ENCODE measurements at places on chromosomes 5 and 9. TPM values are rescaled to one million over a fixed set of nuclear protein-coding genes. Genes with fewer than 3 reads are reported as not detected.

DNA sequence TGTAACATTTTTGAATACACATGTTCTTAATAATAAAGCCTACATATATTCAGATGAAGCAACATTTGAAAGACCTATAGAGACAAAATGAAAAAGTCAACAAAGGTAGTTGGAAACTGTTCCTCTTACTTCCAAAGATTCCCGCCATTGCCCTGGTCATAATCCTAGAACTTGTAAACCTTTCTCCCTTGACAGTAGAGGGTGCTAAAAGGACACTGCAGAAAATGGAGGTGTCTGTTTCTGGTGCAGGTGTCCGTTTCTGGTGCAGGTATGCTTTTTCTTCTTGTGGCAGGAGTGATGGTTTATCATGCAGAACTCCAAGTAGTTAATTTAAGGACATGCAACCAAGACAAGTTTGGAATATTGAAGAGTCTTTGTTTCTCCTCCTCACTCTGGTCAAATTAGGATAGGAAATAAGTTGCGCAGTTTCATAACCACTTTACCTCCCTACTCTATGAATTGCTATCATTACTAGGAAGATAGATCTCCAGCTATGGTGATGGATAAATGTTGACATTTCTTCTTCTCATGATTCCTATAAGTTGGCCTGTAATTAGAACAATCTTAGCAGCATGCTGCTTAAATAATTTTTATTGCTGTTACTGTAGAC is 56.0 kb upstream of the FAM174A start:
- H3K27ac ChIP-seq, result no peak overlapping the region
- no peaks in the 10 kb centered on the region for H3K4me1 ChIP-seq
- H3K27me3 ChIP-seq, result no peaks in the 10 kb centered on the region
- no peak overlapping the region for H3K4me3 ChIP-seq

- no peak overlapping the region for H3K4me3 ChIP-seq
- no peak overlapping the region for H3K27ac ChIP-seq
- ATAC-seq, result no peak
- no peaks in the 10 kb centered on the region for H3K4me1 ChIP-seq
Measured at GRCh38 chr9:82134010-82134409, 145.4 kb downstream of the SPATA31D1 start.

- no peak overlapping the region for H3K27ac ChIP-seq
- peak; percentile 96 for ATAC-seq
- peaks cover 4% of the 10 kb centered on the region for H3K4me1 ChIP-seq
- no peaks in the 10 kb centered on the region for H3K36me3 ChIP-seq
- H3K4me3 ChIP-seq, result no peak overlapping the region
Measured at GRCh38 chr5:87231037-87231808, 36.5 kb upstream of the RASA1 start.

- H3K4me1 ChIP-seq, result no peaks in the 10 kb centered on the region
- H3K27me3 ChIP-seq, result no peaks in the 10 kb centered on the region
- no peaks in the 10 kb centered on the region for H3K36me3 ChIP-seq
- H3K4me3 ChIP-seq, result no peak overlapping the region
Measured at GRCh38 chr5:160926428-160926827, 74.4 kb upstream of the ATP10B start.

DNA sequence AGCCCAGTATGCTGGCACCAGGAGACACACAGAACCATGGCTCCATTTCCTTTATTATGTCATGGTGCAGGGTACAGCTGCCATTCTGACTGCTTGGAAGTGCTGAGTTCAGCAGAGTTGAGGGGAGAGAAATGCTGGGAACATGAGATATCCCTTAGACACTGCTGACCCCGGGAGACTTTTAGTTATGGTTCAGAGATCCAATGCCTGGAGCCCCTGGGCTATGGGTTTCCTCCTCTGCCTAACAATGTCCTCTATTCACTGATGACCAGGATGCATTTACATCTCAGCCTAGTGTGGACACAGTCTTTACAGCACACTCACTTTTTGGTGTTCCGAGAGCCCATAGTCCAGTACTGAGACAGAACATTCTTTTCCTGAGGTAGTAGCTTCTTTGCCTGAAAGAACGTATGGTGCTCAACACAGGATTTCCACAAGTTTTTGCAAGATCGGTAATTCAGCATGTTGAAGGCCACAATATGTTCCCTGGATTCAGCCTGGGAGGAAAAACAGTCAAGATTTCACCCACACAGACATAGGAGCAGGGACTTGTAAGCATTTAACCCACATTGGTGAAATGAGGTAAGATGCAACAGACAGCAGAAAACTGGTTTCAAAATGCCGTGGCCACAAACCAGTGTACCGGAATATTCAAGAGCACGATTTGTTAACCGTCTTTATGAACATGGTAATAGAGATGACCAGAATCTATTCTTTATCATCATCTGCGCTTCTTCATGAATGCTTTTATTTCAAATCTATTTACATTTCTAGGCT is 71.3 kb downstream of the PTPN3 start:
- ATAC-seq, result no peak
- H3K36me3 ChIP-seq, result no peaks in the 10 kb centered on the region
- H3K27ac ChIP-seq, result no peak overlapping the region

DNA sequence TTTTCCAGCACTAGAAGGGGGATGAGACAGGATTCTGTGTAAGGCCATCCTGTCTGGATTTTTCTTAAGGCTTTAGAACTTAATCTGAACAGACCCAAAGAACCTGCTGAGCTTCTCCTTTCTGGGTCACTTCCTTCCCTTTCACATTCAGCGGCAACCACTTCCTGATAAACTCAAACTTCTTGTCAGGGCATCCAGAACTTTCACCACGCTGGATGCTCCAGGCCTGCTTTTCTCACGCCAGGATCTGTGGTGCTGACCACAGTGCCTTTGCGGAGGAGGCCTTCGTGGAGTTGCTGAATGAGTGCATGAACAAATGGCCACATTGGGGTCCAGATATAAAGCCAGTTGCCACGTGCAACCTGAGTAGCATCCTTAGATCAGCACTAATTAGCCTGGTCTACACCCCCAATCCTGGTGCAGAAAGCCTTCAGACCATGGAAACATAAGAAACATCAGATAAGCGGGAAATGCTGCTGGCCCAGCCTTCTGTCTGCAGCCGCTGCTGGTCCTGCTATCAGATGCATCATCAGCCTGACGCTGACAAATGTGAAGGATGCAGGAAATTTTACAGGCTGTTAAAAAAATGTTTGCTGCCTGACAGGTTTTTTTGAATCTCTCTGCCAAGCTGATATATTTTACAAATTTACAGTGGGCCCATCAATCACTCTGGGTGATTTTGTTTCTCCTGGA is 75.3 kb upstream of the BARHL1 start:
- H3K27me3 ChIP-seq, result no peaks in the 10 kb centered on the region
- peak overlapping the region; percentile 17 for H3K4me3 ChIP-seq
- no peak for ATAC-seq
- no peaks in the 10 kb centered on the region for H3K36me3 ChIP-seq
- peaks cover 12% of the 10 kb centered on the region for H3K4me1 ChIP-seq

GRCh38 chr5:151504006-151504405 is 56.6 kb downstream of the SLC36A1 start:
- ATAC-seq, result peak; percentile 25
- no peaks in the 10 kb centered on the region for H3K36me3 ChIP-seq
- no peak overlapping the region for H3K27ac ChIP-seq
- no peaks in the 10 kb centered on the region for H3K27me3 ChIP-seq
- no peak overlapping the region for H3K4me3 ChIP-seq

DNA sequence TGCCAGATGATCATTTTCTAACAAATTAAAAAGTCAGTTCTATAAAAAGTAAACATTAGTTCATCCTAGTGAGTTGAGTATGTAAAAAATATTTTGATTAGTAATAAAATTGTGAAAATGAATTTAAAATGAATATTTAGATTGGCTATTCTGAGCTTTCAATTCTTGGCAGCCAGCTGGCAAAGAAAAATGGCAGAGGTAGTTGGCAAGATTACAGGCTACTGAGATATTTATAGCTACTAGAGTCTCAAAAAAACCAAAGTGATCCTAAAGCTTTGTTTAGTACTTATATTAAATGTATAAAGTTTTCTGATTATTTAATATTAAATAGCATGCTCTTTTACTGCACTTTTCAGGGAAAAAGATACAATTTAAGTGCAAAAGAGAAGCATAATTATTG is 25.0 kb downstream of the SGTB start:
- no peak overlapping the region for H3K27ac ChIP-seq
- no peak overlapping the region for H3K4me3 ChIP-seq
- peaks cover 47% of the 10 kb centered on the region for H3K36me3 ChIP-seq
- ATAC-seq, result no peak

DNA sequence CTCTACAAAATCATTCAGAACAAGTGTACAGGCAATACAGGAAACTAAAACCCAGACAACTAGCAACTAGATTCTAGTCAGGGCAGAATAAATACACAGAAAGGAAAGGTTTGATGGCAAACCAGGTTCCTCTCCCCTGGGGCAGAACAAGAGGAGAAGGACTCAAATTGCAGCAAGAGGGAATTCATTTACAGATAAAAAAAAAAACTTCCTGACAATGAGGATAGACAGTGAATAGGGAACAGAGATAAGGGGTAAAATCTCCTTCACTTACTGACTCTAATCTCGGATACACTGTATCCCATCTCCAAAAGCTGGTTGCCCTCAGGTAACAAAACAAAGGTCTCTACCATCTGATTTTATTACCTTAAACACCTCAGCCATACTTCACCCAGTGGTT is 244.0 kb downstream of the SEC61B start:
- ATAC-seq, result no peak
- H3K4me1 ChIP-seq, result no peaks in the 10 kb centered on the region
- H3K36me3 ChIP-seq, result no peaks in the 10 kb centered on the region
- no peak overlapping the region for H3K4me3 ChIP-seq
- no peak overlapping the region for H3K27ac ChIP-seq

DNA sequence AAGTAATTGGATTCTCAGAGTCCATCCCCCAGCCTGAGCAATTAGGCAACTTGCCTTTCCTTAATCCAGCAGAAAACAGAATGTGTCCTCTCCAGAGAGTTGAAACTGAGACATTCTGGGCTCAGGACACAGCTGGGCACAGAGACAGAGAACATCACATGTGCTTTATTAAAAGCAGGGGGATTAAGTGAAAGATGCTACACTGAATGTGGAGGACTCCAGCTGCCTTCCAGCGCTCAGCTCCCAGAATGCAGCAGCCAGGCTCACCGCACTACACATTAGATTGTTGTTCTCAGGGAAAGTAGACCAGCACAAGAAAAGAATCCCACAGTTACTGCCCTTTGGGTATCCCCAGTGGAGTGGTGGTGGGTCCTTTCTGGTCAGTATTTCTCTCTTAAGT is 141.6 kb upstream of the IL12B start:
- H3K4me3 ChIP-seq, result no peak overlapping the region
- H3K27me3 ChIP-seq, result peaks cover 3% of the 10 kb centered on the region
- peaks cover 18% of the 10 kb centered on the region for H3K4me1 ChIP-seq
- ATAC-seq, result no peak

DNA sequence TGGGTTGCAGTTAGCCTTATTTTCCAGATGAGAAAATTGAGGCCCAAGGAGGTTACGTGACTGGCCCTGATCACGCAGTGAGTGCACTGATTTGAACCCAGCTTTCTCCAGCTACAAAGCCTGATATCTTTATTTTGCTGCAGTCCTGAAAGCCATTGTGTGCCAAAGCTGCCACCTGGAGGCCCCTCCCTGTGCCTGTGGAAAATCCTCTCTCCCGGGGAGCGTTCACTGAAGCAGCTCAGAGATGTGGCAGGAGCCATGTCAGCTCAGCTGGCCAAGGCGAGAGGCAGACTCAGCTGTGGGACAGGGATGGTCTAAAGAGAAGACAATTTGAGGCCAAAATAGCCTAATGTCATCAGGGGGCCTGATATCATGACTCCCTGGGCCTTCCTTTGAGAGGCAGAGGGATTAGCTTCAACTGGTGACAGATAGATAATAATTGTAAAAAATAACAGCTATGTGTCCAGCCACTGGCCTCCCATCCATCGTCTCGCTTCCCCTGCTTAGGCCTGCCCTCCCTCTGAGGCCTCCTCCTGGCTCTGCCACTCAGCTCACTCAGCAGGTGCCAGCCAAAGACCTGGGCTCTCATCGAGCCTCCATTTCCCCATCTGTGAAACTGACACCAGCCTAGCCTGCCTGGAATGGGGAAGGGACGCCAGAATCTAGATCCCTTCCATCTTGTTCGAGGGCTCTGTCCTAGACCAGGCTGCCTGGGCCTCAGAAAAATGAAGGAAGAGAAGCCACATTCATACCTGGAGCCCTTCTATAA is 74.3 kb upstream of the GGTA1 start:
- H3K4me3 ChIP-seq, result no peak overlapping the region
- ATAC-seq, result no peak
- H3K36me3 ChIP-seq, result no peaks in the 10 kb centered on the region
- H3K4me1 ChIP-seq, result no peaks in the 10 kb centered on the region
- peaks cover 3% of the 10 kb centered on the region for H3K27me3 ChIP-seq

GRCh38 chr9:14014218-14014617 is 299.7 kb downstream of the NFIB start:
- no peak overlapping the region for H3K27ac ChIP-seq
- no peaks in the 10 kb centered on the region for H3K36me3 ChIP-seq
- H3K4me3 ChIP-seq, result no peak overlapping the region
- no peaks in the 10 kb centered on the region for H3K27me3 ChIP-seq
- ATAC-seq, result no peak
- H3K4me1 ChIP-seq, result no peaks in the 10 kb centered on the region

DNA sequence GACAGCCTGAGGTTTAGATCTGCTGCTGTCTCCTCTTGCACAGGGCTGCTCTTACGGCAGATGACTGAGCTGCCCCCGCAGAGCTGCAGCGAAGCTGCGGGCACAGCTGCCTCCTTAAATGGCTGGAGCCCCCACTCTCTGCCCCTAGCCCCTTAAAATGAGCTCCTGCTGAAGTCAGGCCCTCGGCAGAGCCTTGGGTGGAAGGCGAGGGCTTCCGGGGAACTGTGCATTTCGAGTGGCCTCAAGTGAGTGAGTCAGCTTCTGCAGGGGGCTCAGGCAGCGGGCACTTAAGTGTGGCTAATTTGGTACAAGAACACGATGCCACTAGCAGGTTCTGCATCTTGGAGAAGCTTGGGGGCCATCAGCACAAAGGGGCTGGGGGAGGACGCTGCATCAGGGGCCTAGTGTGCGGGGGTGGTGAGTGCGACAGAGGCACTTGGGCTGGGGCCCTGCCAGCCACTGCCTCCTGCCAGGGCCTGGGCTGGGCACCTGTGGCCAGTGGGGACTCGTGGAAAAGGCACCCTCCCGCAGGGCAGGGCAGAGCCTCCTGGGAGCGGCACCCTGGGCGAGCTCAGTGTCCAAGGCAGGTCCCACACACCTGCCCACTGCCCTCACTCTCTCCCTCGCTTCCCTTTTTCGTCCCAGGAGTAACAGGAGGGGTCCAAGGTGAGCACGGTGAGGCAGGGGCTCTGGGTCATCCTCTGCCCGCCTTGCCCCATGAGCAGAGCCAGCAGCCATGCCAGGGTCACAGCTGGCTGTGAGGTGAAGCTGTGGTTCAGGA is 28.8 kb upstream of the RNU6ATAC start:
- no peaks in the 10 kb centered on the region for H3K27me3 ChIP-seq
- H3K4me1 ChIP-seq, result peaks cover 15% of the 10 kb centered on the region
- H3K27ac ChIP-seq, result no peak overlapping the region
- no peak overlapping the region for H3K4me3 ChIP-seq
- H3K36me3 ChIP-seq, result no peaks in the 10 kb centered on the region
- ATAC-seq, result no peak

GRCh38 chr5:6868171-6868570 is 154.9 kb downstream of the TENT4A start:
- H3K27ac ChIP-seq, result no peak overlapping the region
- H3K27me3 ChIP-seq, result peaks cover 2% of the 10 kb centered on the region
- no peak for ATAC-seq
- H3K4me3 ChIP-seq, result no peak overlapping the region
- H3K4me1 ChIP-seq, result no peaks in the 10 kb centered on the region

- no peak overlapping the region for H3K27ac ChIP-seq
- no peaks in the 10 kb centered on the region for H3K36me3 ChIP-seq
Measured at GRCh38 chr5:115709585-115709984, 83.7 kb upstream of the TMED7 start.

The SIMC1 gene
- total RNA-seq, result 28.5 TPM

The BAAT gene
- 0.08 TPM for total RNA-seq

The KLHL3 gene
- total RNA-seq, result 9.5 TPM

The BSPRY gene
- 3.2 TPM for total RNA-seq

The NMUR2 gene
- not detected for total RNA-seq

The MYMK gene
- not detected for total RNA-seq
